Vagina (tissue), 2 donors: ENCODE measurements at places on chromosomes 1 and 21.

DNA sequence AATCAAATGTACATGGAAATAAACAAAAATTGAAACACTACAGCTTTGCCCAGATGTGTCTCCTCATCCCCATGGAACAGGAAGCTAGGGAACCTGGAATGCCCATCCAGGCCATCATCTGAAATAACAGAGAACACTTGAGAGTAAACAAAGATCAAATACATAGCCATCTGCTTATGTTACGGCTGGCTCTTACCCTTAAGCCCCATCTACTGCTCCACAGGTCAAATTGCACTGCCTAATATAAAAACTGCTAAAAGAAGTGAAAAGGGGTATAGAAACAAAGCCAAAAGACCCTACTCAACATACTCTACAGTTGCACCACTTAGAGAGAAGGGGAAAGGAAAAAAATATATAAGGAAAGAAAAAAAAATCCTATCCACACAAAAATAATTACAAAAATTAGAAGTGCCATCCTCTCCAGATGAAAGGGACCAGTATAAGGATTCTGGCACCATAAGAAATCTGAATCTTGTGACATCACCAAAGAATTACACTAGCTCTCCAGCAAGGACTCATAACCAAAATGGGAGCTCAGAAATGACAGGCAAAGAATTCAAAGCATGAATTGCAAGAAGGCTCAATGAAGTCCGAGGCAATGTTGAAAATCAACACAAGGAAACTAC, 26.9 kb downstream of the OR6Y1 start:
- no peak for DNase-seq

- DNase-seq: no peak
Observed at GRCh38 chr21:35481005-35481404, 431.9 kb upstream of the RUNX1 start.

DNA sequence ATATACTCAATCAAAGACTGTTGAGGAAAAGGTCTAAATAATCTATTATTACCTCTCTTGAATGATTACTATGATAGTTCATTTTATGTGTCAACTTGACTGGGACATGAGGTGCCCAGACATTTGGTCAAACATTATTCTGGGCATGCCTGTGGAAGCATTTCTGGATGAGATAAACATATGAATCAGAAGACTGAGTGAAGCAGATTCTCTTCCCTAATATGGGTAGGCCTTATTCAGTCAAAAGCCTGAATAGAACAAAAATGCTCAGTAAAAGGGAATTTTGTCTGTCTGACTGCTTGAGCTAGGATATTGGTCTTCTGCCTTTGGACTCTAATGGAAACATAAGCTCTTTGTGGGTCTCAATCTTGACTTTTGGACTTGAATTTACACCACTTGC, 73.3 kb upstream of the SOX13 start:
- no peak for DNase-seq

DNA sequence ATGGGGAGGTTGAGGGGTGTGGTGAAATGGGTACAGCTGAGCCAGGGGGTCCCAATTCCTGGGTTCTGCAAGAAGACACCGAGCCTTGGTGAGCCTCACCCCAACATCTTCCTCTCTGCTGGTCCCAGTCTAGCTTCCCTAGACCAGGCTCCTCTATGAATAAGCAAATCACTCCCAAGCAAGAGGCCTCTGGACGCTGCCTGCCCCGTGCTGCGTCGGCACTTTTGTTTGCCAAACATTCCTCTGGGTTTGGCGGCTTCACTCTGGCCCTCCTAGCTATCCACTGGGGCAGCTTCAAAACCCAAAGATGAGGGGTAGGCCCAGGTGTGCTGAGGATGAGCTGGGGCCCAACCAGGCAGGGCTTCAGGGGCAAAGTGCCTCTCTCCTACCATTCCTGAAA, 137.1 kb upstream of the CD34 start:
- no peak for DNase-seq

GRCh38 chr1:152806576-152806975, at the start of gene LCE1C:
Gene LCE1C, minus strand, starts transcription at chr1:152806651. Its CDS starts 1,173 bp downstream, at chr1:152805478.
- no peak for DNase-seq

DNA sequence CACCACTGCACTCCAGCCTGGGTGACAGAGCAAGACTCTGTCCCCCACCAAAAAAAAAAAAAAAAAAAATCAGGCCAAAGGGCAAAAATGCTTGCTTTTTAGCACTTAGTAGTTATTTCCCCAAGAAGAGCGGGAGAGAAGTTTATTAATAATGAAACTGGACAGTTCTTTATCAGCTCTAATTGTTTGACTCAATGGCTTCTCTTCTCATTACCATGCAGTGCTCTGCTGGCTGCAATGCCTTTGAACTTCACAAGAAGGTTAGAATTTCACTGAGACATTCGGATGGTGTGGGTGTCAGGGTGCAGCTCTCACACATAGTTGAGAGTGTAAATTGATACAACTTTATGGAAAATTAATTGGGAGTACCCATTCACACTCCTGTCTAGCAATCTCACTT, 63.7 kb downstream of the EDARADD start:
- no peak for DNase-seq

GRCh38 chr1:210625715-210626114, 297.0 kb downstream of the HHAT start:
- no peak for DNase-seq

DNA sequence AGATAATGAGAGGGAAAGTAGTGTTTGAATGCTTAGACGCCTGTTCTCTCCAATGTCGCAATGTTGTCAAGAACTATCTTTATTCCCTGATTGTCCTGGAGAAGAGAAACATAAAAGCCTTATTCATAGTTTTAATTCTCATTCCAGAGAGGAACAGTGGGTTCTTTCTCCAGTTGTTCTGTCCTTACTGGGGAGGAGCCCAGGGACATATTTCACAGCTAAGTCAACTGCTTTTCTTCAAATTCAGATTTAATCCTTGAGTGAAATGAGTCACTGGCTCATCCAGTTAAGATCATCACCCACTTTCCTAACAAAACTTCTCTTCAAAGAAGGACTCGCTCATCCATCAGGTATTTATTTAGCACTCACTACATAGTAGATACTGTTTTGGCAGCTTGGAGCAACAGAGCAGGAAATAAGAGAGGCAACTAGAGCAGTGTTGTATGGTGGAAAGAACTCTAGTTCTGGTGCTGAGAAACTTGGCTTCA, 365.7 kb upstream of the USP24 start:
- no peak for DNase-seq

GRCh38 chr1:40344597-40344996, 27.5 kb upstream of the COL9A2 start:
- DNase-seq: no peak

DNA sequence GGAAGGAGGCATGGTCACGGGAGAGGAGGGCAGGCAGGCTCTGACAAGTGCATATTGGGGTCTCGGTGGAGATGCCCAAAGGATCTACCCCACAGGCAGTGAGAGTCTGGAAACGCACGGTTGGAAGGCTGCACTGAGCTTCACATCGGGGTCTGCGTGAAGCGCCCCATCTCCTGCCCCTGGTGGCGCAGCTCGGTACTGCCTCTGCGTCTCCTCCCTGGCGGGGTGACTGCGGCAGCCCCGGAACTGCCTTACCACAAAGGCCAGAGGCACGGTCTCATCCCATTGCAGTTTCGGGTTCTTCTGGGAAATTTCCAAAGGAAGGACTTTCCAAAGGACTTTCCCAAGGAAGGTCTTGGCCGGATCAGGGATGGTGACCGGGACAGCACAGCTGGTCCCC, 69.2 kb upstream of the AJAP1 start:
- no peak for DNase-seq

GRCh38 chr1:114756009-114756892, 1.5 kb downstream of the CSDE1 start:
- DNase-seq: no peak

DNA sequence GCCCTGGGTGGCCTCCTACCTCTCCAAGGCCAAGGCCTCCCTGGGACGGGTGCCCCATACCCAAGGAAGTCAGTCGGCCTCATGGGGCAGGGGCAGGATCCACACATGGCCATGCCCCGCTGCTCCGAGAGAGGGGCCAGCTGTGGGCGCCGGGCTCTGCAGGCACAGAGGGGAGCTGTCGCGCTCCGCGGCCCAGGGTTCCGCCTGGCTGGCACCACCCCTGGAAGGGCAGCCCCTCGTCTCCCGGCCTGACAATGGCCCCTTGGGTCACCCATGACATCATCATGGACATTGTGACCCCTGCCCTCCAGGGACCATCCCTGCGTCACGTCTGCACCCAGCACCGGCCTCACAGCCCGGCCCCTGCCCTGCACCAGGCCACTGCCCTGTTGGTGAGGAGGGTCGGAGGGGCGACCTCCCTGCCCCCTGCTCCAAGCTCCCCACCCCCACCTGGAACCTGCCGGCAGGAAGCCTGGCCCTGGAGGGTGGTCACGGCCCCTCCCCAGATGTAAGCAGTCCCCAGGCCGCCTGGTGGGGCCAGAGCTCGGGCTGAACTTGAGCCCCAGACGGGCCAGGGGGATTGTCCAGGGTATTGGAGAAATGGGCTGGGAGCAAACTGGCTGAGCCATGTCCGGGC, 5.8 kb downstream of the TTLL10 start:
- no peak for DNase-seq

DNA sequence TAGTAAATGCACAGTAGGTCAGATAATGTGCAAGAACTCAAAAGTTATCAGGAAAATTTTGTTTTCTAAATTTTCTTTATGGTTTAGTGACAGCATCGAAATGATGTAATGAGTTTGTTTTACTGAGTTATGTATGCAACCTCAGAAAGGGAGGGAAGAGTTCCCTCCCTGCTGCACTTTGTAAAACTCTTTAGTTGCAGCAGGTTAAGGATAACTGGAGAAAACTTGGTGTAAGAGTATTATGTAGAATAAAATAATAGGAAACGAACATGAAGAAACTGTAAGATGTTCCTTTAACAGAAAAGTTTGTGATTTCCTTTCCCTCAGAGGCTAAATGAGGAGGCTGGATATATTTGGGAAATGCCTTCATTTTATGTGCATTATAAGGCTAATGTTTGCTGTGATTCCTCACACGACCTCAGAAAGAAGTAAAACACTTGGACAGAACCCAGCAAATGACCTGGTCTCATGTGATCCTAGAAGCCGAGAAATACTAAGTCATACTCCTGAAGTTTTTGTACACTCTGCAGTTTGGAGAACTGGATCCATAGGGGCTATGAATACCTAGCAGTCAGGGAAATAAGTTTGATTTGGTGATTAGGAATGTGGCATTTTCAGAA, 35.4 kb downstream of the ADGRL2 start:
- DNase-seq: no peak

DNA sequence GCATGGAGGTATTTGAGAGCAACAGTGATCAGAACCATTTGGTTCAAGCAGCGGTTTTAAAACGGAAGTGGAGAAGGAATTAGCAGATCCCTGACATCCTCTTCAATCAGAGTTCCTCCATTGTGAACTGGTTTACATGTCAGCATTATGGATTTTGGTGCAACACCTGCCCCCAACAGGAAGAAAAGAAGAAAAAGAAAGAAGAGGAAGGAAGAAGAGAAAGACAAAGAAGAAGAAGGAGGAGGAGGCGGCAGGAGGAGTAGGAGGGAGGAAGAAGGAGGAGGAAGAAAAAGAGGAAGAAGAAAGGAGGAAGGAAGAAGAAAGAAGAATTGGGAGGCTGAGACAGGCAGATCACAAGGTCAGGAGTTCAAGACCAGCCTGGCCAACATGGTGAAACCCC, 17.4 kb downstream of the NDUFS5 start:
- DNase-seq: no peak

DNA sequence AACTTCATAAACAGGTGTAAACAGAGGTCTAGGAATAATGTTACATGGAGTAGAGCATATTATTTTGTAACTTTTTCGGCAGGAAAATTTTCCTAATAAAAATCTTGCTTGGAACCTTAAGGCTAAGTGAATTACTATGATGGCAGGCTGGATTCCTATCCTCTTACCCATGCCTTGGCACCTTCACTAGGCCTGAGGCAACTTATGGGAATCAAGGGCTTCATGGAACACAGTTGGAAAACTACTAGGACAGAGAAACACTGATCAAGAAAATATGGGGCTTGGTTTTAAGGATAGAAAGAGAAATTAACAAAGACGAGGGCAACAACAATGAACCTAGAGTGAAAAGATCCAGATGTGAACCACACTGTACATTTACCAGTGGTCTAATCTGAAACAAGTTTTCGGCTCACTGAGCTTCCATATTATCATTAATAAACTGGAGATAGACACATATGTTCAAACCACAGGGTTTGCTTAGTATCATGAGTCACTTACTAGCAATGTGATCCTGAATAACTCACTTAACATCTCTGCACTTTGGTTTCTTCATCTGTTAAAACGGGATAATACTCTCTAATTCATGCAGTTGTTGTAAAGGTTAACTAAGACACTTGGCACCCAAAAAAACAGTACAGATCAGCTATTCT, 68.5 kb downstream of the GPATCH2 start:
- DNase-seq: no peak

DNA sequence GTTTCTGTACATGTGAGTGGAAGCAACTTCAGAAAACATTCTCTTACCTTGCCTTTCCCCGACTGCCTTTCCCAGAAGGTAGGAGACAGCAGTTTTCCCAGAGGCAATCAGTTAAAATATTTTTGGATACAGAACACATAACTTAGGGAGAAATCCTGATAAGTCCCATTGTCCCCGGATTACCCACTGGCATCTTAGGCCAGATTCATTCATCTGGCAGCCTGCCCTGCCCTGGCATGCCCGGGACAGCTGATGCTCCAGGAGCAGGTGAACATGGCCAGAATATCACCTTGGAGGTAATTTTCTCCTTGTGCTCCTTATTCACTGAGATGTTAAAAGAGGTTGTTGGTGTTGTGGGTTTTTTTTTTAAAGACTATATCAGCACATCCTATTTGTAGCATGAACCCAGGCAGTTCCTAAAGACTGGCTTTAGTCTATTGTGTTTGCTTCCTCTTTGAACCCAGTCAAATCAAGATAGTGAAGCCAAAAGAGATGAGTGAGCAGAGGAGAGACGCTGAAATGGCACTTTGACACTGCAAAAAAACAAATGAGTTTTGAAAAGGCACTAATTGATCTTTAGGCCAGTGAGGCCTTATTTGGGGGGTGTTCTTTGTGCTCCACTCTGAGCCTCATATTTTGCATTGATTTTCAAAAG, 139.6 kb downstream of the PLPP3 start:
- DNase-seq: no peak

DNA sequence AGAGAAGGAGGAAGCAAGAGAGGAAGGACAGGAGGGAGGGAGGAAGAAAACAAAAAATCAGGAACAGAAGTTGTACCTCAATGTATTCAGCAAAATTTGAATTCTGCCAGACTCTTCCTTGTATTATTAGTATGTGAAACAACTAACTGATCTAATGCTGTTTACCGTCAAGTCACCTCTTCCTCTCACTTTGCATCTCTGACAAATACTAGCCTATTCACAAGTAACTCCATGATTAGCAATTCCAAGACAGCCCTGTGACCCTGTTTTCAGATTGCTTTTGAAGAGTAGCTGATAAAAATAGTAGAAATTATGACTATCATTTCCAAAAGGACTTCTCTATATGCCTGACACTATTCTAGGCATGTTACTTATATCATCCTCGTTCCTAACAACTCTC, 445.4 kb downstream of the NEGR1 start:
- DNase-seq: no peak

GRCh38 chr1:39564941-39565340, 11.6 kb downstream of the PABPC4 start:
- DNase-seq: no peak
